ENCODE measurements at places on chromosomes 3 and 15. TPM values are rescaled to one million over a fixed set of nuclear protein-coding genes. Genes with fewer than 3 reads are reported as not detected.

GRCh38 chr15:74780523-74781430 lies 1.1 kb upstream of the CSK start:
- no peak for DNase-seq

DNA sequence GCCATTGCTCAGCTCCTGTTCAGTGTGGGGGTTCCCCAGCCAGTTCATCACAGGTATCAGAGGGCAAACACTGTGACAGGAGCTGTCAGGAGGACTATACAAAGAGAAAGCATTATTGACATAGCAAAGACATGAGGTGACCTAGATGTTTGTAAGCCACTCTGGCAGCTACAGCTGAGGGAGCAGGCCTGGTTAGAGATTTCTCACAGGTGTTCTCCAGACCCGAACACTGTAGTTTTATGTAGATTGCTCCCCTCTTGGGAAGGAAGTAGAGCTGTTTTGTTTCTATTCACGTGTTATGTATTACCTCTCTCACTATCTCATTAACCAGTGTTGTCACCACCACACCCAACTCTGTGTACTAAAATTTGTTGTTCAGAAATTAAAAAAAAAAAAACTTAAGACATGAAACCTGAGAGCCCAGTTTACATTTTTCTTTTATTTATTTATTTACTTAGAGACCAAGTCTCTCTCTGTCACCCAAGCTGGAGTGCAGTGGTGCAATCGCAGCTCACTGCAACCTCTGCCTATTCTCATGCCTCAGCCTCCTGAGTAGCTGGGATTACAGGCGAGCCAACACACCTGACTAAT lies 123.7 kb downstream of the RBPMS2 start:
- DNase-seq, result no peak

- no peak for DNase-seq
Measured at GRCh38 chr3:106827515-106828213, 549.6 kb upstream of the CCDC54 start.

DNA sequence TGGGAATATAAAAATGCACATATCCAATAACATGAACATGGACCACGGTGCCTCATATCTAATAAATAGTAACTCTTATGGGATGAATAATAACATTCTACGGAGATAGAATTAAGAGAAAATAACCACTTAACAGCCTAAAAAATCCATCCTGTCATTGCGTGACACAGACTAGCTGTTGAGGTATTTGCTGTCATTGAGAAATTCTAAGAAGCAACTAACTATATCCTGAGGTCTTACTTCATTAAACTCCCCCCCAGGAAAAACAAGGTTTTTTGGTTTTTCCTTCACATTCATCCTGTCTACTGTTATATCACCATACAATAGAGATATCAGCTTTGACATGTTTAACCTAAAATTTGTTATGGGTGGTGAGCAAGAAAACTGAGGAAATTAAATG lies 14.3 kb downstream of the CEP152 start:
- no peak for DNase-seq

DNA sequence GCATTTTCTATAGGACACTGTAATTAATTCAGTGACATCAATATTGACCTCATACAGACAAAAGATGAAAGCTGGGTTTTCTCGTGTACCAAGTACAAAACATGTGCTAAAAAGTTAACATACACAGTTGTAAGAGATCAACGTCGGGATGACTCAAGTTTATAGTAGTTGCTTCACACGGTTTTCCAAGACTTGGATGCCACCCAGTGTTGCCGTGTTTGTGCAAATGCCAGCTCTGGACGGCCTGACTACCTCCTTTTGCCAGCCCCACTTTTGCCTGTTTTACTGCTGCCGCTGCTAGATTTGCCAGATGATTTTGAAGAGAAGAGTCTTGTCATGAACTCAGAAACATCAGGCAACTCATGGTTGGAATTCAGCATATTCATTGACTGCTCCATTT lies 17.6 kb downstream of the EMC7 start:
- no peak for DNase-seq

DNA sequence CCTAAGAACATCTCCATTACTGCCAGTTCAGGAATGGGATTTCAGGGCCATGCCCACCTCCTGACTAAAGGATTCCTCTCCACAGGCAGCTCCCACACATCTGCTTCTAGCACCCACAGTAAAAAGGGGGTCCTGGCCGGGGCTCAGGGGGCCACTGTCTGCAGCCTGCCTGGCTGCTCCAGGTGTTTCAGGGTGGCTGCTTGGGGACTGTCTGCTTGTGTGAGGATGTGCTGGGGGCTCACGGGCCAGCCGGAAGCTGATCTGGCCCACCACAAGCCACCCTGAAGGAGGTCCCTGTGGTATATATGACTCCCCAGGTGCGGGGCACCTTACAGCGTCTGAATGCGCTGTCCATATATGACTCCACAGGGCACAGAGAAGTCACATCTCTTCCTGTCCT lies 135.4 kb downstream of the NSMCE3 start:
- no peak for DNase-seq

GABRB3 gene
- total RNA-seq, result 0.07 TPM

Data from pulmonary artery endothelial cell (primary cell).